ENCODE measurements at places on chromosomes 6 and 20.

DNA sequence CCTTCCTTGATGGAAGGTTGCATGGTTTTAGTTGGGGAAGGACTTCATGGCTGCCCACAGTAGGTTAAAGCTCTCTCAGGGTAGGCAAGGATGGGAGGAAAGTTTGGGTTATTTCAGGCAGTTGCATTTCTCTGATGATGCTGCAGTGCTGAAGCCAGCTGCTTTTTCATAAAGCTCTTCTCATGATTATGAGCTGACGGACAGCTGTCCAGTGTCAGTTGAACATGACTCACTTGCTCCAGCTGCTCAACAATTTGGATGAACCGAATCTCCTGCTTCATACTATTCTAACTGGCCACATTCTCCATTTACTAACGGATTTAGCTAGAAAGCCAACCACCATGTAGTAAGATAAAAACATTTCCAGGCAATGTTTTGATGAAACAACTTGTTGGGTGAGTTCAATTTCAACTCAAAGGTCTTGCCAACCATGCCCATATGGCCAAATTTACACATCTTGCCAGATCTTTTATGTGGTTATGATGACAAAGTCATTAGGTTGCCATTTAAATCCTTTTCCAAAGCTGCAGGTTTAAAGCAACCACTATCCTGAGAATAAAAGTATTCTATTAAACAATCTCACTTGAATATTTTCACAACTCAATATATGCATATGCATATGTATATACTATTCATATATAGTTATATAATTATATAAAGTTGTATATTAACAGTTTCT, 125.9 kb downstream of the HS3ST5 start:
- no peak for DNase-seq

GRCh38 chr6:130027948-130028347, 9.6 kb downstream of the L3MBTL3 start:
- peak; percentile 31 for DNase-seq

GRCh38 chr6:131336596-131336995, 201.3 kb downstream of the AKAP7 start:
- DNase-seq: no peak

DNA sequence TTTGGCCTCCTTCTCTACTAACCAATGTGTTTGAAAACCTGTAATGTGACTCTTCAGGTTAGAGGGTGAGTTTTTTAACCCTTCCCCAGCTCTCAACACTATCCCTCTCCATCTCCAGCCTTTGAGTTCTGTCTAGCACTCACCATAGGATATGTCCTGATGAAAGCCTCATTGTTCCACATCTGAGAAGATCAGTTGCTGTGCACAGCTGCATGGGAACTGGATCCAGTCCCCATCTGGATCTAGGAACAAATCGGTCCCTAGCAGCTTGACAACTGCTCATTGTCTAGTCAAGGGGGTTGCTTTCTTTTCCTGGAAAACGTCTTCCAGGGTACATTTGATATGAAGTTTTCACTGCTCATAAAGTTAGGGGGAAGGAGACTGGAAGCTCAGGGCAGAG, 45.4 kb upstream of the AGPAT4 start:
- DNase-seq: no peak

GRCh38 chr6:155710704-155711103, 255.1 kb upstream of the NOX3 start:
- DNase-seq: no peak

- DNase-seq: no peak
These were observed 509.3 kb upstream of the CITED2 start for GRCh38 chr6:139883776-139884175.

DNA sequence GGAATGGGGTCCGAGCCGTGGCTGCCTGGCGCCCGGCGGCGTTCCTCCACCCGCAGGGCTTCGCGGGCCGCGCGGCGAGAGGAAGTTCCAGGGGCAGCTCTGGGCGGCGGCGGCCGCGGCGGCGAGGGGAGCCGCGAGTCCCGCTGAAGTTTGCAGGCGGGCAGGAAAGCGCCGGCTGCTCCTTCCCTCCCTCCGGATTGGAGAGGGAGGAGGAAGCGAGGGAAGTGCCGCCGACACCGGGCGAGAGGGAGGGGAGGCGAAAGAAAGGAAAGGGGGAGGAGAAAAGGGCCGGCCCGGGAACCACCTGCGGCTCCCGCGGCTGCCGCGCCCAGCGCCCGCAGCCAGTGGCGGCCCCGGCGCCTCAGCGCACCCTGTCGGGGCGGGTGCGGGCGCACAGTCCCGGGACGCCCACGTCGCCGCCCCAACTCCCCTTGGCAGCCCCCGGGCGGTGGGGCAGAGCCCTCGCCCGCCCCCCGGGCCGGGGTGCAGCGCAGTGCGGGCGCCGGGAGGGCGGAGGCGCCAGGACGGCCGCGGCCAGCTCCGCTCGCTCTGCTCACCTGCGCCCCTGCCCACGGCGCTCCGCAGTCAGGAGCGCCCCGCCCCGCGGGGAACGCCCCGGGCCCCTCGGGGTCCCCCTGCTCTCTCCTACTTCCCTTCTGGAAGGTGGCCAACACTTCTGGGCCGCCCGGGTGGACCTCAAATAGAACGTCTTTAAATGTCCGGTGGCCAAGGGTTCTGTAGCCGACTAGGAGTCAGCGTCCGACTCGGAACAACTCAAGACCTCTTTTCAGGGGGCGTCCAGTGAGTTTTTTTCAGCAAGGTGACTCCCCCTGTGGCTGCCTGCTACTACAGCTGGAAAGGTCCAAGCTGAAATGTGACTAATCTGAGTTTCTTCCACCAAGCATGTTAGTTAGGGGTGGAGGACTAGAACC, 80.3 kb upstream of the CCDC28A start:
- DNase-seq: peak; percentile 56

- no peak for DNase-seq
These were observed 6.6 kb downstream of the KIF25 start for GRCh38 chr6:168004023-168004422.

- DNase-seq: no peak
These were observed 510.7 kb upstream of the SULF2 start for GRCh38 chr20:48295966-48296421.

- DNase-seq: no peak
These were observed 53.3 kb upstream of the EYA4 start for GRCh38 chr6:133187657-133188453.

GRCh38 chr6:134663800-134664535, 285.9 kb downstream of the ALDH8A1 start:
- DNase-seq: no peak

DNA sequence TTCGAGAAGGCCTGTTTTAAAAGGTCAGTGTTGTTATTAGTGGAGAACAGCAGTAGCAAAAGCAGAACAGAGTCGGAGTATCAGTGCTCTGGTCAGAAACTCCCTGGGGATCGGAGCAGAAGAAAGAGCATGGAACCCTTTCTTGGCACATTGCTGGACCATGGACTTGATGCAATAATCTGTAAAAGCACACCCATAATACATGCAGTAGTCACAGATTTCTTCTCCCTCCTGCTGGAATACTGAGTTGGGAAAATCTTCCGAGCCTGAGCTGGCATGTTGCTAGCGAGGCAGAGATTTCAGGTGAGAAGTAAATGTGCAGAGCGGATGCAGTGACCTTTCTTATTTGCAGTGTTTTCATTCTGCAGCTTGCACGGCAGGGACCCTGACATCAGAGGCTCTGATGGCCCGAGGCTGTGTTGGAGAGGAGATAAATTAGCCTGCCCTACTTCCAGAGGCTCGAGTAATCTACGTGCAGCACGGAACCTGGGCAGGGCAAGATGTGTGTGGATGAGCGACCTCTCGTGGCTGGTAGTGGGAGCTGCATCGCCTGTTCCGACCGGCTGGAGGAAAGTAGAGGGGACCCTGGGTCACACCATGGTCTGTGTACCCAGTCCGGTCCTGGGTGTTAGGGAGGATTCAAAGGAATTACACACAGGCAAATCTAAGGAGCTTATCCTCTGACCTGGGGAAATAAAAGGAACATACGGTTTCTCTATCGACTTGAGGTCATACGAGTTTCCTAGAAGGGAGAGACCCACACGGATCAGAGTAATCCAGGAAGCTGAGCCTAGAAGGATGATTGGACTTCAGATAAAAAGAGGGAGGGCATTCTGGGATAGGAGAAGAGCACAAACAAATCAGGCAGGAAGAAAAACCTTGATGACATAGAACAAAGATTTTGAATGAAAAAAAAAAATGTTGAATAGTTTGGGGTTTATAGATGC, 137.0 kb upstream of the STMND1 start:
- peak; percentile 41 for DNase-seq

DNA sequence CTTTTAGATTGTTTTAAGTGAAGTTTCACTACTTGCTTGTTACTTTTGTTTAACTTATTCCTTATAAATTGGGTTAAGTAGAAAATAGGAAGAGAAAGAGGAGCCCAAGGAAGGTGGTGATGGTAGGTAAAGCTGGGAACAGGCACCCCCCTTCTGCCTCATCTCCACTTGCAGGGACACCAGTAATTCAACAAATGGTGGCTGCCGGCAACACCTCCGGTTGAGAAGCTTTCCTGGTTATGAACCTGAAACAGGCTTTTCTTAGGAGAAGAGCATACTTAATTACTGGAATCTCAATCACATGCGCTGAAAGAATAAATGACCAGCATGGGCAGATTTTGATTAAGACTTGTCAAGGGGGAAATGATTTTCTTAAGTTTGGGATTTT, 158.9 kb upstream of the ZNF217 start:
- DNase-seq: no peak

DNA sequence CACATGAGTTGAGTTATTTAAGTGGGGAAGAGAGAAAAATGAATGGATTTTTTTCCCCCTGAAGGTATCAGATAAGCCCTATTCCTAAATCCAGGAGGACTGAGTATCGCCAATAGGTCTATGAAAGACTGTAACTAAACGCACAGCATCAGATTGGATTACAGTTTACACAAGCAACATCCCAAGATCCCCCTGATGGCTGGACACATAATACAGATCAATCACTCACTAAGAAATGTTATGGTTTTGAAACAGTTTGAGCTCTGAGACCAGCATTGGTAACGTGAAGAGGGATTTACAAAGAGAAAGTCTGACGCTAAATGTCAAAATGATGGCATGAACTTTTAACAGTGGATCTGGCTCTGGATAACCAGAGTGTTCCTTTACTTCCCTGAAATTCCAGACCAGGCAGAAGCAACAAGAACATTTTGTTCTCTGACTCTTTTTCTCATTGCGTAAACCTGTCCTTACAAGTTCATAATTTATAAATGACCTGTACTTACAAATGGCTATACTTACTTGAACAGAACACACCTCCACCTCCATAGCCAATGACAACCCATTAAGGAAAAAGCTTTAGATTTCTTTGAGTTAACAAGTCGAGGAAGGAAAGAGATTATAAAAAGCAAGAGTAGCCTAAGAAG, 131.8 kb upstream of the BEND3 start:
- no peak for DNase-seq

DNA sequence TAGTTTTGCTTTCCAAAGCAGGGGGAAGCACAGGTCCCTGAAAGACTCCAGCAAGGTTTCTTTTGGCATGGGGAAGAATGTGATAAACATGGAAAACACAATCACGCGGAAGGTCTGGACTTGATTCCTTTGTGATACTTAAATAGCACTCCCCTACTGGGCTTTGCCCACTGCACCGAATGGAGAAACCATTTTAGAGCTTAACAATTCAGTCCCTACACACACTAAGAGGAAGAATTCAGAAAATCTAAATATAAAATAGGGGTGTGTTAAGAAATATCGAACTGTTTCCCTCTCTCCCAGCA, 71.4 kb upstream of the NHSL1 start:
- no peak for DNase-seq

DNA sequence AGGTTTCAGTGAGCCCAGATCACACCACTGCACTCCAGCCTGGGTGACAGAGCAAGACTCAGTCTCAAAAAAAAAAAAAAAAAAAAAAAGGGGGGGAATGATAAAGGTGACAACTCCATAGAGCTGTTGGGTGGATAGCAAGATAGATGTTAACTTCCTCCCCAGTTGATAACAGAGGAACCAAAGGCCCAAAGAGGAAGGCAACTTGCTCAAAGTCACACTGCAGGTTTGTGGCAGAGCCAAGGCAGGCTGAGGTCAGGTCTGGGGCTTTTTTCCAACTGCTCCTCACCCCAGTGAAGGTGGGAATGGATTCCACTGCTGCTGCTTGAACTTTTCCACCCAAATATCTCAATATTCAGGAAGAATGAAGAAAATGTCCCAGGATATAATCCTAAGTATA, 26.7 kb downstream of the HCK start:
- no peak for DNase-seq

DNA sequence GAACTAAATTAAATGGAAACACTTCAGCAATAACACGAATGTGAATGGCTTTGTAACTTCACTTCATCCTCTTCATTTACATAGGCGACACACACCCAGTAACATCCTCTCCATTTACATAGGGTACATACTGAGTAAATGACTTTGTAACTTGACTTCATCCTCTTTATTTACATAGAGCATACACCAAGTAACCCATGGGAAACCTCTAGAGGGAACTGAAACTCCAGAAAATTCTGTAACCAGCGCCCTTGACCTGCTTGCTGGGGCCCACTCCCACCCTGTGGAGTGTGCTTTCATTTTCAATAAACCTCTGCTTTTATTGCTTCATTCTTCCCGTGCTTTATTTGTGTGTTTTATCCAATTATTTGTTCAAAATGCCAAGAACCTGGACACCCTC, 81.6 kb upstream of the OPRM1 start:
- DNase-seq: no peak

GRCh38 chr20:36785308-36785707, 11.7 kb upstream of the DSN1 start:
- no peak for DNase-seq

DNA sequence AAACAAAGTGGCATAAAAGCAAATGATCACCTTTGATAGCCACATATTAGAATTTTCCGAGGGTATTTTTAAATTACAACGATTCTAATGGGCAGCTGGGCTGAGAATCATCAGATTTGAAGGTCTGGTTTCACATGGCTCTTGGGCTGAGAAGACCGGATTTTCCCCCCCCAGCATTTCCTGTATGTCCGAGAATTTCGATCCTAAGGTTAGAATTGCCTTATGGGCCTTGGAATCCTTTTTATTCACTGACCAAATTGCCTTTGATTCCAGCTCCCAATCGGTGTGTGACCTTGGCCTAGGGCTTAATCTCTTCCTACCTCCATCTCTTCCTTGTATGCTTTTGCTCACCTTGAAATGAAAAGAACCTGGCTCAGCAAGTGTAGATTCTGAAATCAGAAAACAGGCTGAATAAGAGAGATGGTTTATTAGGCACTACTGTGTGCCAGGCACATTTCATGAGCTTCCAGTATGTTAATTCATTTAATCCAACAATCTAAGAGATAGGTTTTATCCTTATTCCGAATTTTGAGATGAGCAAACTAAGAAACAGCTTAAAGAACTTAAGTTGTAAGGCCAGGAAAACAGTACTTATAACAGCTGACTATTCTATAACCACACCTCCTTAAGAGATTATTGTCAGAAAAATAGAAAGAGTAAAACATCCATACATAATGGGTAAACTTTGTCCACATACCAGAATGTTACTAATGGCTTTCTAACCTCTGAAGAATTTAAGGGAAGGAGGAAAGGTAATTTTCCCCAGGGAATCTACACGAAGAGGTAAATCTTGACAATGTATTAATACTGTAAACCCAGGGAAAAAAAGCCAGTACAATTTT, 39.4 kb downstream of the HFE start:
- no peak for DNase-seq

DNA sequence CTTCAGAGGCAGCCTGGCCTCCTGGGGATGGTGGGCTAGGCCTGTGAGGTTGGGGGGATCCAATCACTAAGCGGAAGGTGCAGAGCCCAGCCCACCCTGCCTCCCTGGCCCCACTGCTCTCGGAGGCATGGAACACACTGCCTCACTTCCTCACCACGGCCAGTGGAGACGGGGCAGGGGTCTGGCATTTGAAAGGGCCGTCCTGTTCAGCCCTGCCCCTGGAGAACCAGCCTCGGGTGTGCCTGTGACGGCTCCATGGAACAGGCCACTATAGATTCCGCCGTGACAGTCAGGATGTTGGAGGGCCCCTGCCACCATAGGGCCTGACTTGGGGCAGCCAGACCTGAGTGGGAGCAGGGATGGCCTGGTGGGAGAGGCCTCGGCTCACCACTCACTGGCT, 110.2 kb downstream of the DACT2 start:
- no peak for DNase-seq
